ENCODE measurements at places on chromosomes 11 and 22.

DNA sequence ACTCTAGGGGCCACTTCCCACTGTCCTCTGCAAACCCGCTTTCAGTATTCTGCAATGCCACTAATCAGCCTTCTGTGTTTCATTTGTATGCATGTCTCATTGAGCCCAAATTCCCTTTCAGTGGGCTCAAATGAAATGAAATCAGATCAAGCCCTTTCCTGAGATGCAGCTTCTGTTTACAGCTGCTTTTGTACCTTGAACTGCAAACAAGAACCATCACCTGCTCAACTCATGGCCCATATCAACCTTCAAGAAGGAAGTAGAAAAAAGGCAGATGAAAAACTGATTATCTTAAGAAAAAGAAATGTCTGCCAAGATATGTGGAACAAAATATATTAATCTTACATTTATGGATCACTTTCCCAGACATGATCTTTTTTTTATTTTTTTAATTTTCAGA is 141.1 kb upstream of the ARHGAP42 start:
- no peak for DNase-seq

- DNase-seq = no peak
Observed at GRCh38 chr11:61392981-61393595, 701 bp downstream of the TMEM216 start.

DNA sequence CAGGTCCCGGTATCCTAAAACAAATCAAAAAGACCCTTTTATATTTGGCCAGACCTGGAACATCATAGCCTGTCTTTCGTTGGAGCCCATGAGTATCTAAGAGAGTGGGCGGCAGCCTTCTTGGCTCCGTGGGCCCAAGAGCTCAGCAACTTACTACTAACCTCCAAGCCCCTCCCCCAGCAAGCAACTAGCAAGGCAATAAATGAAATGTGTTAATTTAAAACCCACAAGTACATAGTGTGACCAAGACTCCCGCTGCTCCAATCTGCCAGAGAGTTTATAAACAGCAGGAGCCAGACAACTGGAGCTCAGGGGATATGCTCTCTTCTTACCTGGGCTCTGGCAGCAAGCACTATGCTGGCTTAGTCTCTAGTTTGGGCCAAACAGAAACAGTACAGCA is 40.8 kb upstream of the CYP2D6 start:
- no peak for DNase-seq

- DNase-seq = no peak
Observed at GRCh38 chr11:14902650-14903350, 10.8 kb upstream of the CYP2R1 start.

GRCh38 chr11:91904792-91905785 is 319.5 kb upstream of the FAT3 start:
- DNase-seq = no peak

- no peak for DNase-seq
Observed at GRCh38 chr11:67584205-67584880, 731 bp downstream of the GSTP1 start.

DNA sequence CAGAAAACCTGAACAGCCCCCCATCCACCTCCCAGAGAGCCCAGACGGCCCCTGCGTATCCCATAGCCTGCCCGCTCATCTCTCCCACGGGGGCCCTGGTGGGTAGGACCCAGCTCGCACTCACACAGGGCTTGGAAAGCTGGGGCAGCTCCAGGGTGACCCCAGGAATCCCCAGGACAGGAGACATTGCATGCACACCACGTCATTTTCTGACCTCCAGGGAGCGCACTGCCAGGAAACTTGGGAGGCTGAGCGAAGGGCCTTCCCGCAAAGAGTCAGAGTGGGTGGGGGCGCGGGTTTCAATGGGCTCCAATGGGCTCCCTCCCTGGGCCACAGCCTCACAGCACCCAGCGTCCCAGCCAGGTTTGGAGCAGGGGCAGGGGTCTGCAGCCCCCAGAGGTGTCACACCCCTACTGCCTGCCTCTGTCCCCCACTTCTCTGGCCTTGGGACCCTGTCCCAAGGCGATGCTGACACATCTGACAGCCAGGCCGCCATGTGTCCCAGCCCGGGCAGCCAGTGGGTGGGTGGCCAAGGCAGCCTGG is 8.2 kb upstream of the SYT8 start:
- DNase-seq = no peak

GRCh38 chr11:78655561-78655960 is 80.9 kb upstream of the NARS2 start:
- no peak for DNase-seq

DNA sequence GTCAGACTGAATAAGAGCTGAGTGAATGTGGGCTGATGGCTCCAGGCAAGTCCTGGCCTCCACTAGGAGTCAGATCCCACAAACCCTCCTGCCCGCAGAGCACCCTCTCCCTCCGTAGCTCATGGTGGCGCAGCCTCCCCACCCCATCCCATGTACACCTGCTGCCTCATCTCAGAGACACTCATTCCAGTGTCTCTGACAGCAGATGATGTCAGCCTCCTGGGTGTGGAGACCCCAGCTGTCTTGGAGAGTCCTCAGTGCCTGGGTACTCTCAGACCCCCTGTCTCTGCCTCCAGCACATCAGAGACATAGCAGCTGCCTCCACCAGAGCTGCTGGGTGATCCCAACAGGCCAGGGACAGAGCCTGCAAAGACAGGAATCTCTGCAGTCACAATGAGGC is 9.5 kb downstream of the IGLL5 start:
- no peak for DNase-seq

- DNase-seq = no peak
Observed at GRCh38 chr22:43811777-43812148, 342 bp downstream of the EFCAB6 start.

DNA sequence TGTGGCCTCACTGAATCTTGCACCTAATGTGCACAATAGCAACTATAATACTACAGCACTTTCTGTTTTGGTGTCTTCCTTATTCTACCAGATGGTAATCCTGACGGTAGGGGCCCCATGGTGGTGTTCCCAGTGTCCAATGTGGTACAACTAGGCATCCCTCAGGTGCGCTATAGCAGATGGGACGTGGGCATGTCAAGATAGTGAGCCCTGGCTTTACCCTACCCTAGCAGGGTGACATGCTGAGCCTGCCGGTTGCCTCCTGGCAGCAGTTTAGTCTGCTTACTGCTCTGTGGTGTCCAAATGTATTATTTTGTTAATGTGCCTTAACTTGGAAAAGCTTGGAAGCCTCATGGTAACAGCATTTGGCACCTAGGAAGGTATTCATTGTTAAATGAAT is 19.2 kb downstream of the ACO2 start:
- no peak for DNase-seq

GRCh38 chr11:79648766-79649520 is 208.1 kb upstream of the TENM4 start:
- DNase-seq = no peak

DNA sequence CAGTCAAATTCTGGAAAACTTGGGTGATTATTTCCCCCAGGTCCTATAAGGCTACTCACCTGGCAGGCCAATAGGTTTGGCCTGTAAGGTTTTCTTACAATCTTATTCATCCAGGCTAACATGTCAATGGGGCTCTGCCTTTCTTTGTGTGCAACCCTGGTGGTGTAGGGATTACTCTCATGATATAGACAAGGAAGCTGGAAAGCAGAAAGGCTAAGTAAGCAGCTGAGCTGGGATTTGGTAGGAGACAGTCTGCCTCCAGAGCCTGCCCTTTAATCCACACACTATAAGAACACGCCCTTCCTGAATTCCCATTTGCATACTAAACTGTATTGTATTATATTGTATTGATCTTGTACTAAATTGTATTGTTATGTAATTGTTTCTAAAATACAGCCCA is 373.3 kb upstream of the CCDC90B start:
- DNase-seq = no peak

DNA sequence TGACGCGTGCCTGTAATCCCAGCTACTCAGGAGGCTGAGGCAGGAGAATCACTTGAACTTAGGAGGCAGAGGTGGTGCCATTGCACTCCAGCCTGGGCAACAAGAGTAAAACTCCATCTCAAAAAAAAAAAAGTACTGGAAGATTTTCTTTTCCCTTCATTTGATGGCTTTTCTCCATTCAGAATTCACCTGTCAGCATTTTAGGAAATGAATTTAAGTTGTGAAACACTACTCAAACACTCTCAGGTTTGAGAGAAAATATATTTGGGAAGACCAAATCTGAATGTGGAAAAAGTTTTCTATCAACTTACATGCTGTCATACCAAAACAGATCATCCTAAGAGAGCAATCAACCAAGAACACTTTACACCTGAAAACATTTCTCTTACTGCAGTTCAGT is 2.7 kb downstream of the EIF4ENIF1 start:
- DNase-seq = no peak

- no peak for DNase-seq
Observed at GRCh38 chr22:33923033-33923432, 2.8 kb upstream of the LARGE1 start.

GRCh38 chr22:29089507-29089906 is 16.7 kb downstream of the KREMEN1 start:
- no peak for DNase-seq

DNA sequence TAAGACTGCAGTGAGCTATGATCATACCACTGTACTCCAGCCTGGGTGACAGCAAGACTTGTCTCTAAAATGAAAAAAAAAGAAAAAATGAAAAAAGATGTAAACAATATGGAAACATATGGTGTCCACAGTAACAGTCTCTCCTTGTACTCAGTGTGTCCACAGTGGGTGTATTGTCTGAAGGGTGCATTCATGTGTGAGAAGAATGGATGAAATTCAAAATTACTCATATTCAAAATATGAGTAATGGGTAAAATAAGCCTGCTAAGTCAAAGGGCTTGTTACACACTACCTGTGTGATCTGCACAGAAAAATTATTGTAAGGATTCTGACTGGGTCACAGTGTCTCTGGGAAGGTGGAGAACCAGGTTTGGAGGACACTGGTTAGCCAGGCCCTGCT is 26.9 kb downstream of the PPFIA1 start:
- no peak for DNase-seq

DNA sequence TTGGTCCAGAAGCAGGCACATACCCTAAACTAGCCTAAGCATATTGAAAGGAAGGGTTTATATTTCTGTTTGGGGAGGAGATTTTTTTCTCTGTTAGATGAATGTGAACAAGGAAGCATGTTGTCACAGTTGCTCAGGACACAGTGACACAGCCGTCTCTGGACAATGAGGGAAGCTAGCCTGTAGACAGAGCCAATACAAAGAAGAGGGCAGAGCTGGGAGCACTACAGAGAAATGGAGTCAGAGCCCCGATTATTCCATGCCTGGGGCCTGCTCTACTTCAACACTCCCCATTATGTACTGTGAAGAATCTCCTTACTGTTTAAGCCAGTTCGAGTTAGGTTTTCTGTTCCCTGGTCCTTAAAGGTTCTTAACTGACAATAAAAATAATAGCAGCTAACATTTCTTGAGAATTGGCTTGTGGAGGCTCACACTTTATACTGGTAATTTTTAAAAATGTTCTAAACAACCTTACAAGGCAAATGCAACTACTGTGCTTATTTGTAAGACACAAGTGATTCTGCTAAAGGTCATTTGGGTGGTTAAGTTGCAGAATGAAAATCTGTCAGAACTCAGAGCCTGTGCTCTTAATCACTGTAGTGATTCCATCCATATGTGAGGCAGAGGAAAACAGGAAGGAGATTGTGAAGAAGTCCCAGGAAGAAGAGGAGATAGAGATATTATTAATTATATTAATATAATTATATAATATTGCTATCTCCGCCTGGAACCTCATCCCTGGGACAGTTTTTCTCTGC is 58.8 kb upstream of the RRAS2 start:
- DNase-seq = peak; percentile 56

- DNase-seq = no peak
Observed at GRCh38 chr11:126596474-126596873, 241.0 kb downstream of the ST3GAL4 start.

DNA sequence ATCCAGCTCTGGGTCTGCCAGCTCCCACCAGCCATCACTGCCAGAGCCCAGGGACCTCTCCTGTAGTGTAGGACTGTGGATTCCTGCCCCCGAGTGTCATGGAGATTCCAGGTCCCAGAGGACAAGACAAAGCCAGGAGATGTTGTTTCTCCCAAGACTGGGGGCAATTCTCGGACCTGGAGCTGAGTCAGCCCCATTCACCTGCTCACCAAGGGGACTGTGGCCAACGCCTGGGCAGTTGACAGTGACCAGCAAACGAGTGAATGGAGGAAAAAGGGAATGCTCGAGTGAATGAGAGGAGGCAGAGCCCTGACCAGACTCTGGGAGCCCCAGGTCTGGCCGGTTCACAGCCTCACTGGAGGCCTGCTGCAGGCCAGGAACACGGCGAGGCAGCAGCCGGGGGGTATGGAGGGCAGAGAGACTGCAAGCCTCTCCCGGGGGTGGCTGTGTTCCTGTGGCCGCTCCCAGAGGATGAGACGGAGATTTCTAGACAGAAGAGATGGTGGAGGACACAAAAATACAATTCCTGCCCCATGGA is 61.3 kb upstream of the PRR5 start:
- DNase-seq = no peak

DNA sequence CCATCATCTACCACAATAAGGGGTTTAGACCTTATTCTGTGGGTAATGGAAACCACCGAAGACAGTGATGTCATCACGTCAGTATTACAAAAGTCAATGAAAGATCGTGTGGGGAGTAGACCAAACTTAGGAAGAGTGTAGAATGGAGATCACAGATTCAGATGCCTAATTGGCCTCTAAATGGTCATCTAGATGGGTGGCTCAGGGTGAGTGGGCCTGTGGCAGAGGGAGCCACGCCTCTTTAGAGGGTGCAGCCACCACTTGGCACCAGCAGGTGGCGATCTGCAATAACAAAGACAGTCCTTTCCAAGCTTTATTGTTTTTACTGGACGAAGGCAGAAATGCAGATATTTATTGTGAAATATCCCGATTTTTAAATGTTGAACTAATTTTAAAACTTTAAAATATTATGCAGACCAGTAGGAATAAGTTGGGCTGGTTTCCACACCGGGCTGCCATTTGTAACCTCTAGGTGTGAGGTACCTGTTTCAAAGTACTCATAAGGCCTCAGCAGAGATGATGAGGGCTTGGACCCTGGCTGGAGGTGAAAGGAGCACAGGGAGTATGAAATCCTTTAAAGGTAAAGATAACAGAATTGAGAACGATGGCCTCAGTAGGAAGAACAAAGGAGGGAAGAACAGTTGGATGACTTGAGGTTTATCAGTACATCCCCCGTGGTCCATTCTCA is 222.0 kb downstream of the DBX1 start:
- no peak for DNase-seq

DNA sequence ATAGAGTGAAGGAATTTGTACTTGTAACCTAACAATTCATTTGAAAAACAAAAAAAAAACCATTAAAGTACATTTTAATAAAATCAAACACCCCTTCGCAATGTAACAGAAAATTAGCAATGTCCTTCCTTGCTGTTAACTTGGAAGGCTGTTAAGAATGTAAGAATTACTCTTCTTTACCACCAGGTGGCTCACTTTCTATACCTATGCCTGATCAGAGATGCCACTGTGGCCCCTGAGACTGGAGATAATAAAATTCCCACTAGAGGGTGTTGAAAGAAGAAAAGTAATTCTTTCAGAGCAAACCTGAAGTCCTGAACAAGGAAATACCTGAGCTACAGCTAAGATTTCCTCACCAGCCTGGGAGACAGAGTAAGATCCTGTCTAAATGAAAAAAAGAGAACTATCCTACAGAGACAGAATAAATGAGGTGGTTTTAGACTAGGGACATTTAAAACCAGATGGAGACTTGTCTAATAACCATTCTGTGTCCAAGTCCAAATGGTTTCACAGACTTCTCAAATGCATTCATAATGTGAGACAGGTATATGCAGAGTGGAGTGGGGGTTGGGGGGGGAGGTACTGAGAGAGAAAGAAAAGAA is 1089.3 kb downstream of the FAM181B start:
- DNase-seq = no peak

- DNase-seq = no peak
Observed at GRCh38 chr11:78497293-78497692, 77.4 kb downstream of the NARS2 start.

GRCh38 chr11:125200441-125200840 is 35.9 kb downstream of the PKNOX2 start:
- no peak for DNase-seq

Data from BJ (cell line).